ENCODE measurements at places on chromosomes 16 and 17. TPM values are rescaled to one million over a fixed set of nuclear protein-coding genes. Genes with fewer than 3 reads are reported as not detected.

The CHST4 gene
- not detected for total RNA-seq

The SOCS1 gene
- 2.9 TPM for total RNA-seq

The EPX gene
- not detected for total RNA-seq

The KCNJ2 gene
- total RNA-seq, result 44.8 TPM

The KRTAP17-1 gene
- not detected for total RNA-seq

The CD300E gene
- total RNA-seq, result 0.30 TPM

The ABCA8 gene
- total RNA-seq, result 35.5 TPM

The TMEM106A gene
- 3.2 TPM for total RNA-seq

The LITAFD gene
- total RNA-seq, result not detected

The RHBDL3 gene
- 4.7 TPM for total RNA-seq

The ERBB2 gene
- 61.0 TPM for total RNA-seq

The SLC16A11 gene
- 0.38 TPM for total RNA-seq

The TANC2 gene
- 9.0 TPM for total RNA-seq

The MYL11 gene
- not detected for total RNA-seq

The LRRC37B gene
- 3.2 TPM for total RNA-seq

The EPN3 gene
- total RNA-seq, result 19.9 TPM

The ZNF319 gene
- total RNA-seq, result 10.0 TPM

DNA sequence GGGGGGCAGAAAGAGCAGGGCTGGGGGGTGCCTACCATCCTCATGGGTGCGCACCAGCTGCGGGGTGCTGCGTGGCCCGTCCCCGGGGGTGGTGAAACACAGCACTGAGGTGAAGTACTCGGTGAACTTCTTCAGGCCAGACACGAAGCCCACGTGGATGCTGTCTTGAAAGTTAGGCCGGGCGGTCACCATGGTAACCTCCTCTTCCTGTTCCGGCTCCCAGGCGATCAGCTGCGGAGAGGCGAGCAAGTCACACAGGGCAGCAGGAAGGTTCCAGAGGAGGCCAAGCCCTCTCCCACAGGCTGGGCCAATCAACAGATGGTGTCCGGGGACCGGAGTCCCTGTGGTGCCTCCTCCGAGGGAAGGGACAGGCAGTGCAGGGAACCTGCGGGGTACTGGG, 90.1 kb upstream of the CDC42EP4 start:
- DNase-seq, result peak; percentile 62

GRCh38 chr17:59406808-59407381, 75.4 kb downstream of the YPEL2 start:
- DNase-seq, result no peak

GRCh38 chr17:65154770-65155589, 17.8 kb downstream of the RGS9 start:
- DNase-seq, result no peak

DNA sequence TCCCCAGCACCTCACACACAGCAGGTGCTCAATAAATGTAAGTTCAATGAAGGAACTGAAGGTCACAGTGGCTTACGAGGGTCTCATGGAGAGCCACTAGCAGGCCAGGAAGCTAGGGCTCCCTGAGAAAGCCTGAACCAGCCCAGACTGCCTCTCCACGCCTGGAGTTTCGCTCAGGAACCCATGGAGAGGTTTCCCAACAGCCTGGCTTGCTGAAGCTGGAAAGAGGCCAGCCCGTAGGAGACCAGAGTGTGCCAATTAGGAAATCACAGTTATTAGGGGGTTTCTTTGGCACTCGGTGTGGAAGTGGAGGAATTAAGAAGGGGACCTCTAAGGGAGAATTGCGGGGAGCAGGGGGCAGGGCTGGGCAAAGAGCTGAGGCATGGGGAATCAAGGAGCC, 36.3 kb upstream of the CACNG1 start:
- no peak for DNase-seq

DNA sequence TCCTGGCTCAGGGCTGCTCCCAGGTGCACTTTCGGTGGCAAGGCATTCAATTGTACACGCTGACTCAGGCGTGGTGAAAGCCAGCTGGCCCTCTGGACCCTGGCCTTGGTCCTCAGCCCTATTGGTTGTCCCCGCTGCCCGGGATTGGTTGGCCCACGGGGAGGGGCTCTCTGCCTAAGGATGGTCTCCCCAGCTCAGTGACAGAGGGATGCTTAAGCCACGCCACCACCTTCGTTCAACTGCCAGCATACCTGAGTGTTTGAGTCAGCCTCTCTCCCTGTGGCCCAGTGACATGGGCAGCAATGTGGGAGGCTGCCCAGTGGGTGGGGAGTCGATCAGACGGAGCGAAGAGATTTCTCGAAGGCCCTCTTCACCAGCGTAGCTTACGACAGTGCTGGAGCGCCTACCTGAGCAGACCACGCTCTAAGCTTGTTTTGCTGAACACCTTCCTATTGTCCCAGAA, 30.3 kb downstream of the IRF8 start:
- DNase-seq, result no peak

DNA sequence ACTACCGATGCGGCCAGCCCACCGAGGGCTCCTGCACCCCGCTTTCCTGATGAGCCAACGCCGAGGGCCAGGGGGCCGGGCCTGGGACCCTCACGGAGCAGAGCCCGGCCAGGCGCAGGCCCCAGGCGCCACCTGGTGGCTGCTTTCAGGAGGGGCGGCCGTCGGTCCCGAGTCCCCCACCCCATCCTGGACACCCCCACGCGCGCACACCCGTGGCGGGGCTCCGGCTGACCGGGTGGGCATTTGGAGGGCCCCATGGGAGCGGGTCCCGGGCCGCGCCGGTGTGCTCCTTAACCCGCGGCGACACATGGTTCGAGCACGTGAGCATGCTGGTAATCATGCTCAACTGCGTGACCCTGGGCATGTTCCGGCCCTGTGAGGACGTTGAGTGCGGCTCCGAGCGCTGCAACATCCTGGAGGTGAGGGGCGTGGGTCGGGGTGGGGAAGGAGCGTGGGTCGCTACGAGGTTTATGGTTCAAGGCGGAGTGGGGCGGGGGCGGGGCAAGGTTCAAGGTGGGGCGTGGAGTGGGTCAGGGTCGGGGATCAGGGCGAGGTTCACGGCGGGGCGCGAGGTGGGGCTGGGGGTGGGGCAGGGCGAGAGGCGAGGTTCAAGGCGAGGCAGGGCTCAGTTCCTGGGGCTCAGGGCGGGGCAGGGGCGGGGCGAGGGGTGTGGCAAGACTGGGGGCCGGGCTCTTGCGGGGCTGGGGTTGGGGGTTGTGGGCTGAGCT, 30.2 kb downstream of the TPSG1 start:
- DNase-seq, result no peak

GRCh38 chr17:45883063-45883462, 11.3 kb upstream of the MAPT start:
- DNase-seq, result no peak

DNA sequence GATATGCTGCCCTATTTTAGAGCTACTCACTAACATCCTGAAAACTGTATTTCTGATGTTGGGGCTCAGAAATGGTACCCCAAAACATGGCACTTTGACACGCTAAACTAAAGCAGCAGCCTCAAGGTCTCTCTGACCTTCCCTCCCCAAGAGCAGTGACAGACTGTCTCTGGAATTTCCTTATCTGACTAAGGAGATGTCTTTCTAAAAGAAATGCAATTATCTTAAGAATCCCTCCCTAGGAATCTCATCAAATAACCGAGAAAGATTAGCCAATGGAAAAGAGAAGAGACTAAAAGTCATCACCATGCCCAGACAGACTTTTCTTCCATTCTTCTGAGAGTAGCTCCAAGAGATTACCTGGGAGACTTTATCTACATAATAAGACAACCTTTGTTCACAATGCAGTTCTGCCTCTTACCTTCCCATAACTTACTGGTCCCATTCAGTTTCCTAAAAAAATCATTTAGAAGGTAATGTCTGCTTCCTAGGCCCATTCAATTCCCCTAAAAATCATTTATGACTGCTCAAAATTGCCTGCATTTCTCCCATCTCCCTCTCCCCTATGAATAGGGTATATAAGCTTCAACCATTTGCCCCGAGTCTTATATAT, 123.9 kb downstream of the CPPED1 start:
- DNase-seq, result no peak

DNA sequence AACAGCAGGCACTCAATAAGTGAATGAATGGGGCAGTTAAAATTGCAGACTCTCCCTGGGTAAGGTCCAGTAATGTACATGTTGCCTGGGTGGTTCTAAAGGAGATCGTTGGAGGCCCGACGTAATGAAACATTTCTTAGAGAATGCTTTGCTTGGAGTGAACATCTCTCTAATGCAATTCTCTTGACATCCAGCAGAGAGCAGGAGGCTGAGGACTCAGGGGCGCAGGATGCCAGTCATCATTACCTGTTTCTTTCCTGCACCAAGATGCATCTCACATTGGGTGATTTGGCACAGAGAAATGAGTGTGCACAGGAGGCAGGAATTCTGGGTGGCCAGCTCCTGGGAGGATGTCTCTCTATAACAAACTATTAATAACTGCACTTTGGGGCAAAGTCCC, 130.3 kb upstream of the RBBP6 start:
- no peak for DNase-seq

DNA sequence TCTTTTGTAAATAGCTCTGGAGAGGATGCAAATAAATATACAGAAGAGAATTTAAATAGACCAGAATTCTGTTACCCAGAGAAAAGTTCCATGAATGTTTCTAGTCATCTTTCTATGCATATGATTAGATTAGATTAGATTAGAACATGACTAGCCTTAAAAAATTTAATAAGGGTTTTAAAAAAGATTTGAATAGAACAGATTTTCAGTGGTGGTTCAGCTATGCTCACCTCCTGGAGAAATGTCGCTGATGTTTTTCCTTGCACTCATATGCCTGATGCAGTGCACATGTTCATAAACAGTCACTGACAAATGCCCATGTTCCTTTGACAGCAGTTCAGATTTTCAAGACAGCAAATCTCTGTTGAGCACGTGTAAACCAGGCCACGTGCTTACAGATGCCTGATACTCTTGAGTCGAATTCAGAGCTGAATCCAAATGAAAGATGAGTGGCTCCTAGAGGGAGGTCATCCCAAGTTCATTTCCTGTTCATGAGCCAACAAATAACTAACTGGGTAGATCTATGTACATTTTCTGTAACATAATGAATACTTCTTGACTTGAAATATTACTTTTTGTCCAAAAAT, 19.9 kb upstream of the RAB11FIP4 start:
- no peak for DNase-seq

- no peak for DNase-seq
These were observed 31.2 kb downstream of the TMEM238L start for GRCh38 chr17:10772425-10773380.

GRCh38 chr16:17379121-17379571, 91.6 kb downstream of the XYLT1 start:
- peak; percentile 70 for DNase-seq

DNA sequence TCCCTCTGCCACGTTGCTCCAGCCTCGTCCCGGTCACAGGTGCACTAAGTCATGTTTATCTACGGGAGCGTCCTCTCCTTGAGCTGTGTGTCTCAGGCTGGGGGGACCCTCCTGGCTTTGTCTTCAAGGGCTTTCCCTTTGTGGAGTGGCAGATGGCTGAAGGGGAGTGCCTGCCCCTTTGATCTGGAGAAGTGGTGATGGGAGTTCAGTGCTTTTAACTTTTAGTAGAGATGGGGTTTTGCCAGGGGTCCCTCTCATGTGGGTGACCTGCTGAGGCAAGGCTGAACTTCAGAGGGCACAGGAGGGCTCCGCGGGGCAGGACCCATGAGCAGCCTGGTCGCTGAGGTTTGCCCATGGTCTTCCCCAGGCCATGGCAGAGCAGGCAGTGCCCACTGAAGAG, 73.1 kb upstream of the CDC42EP4 start:
- no peak for DNase-seq

DNA sequence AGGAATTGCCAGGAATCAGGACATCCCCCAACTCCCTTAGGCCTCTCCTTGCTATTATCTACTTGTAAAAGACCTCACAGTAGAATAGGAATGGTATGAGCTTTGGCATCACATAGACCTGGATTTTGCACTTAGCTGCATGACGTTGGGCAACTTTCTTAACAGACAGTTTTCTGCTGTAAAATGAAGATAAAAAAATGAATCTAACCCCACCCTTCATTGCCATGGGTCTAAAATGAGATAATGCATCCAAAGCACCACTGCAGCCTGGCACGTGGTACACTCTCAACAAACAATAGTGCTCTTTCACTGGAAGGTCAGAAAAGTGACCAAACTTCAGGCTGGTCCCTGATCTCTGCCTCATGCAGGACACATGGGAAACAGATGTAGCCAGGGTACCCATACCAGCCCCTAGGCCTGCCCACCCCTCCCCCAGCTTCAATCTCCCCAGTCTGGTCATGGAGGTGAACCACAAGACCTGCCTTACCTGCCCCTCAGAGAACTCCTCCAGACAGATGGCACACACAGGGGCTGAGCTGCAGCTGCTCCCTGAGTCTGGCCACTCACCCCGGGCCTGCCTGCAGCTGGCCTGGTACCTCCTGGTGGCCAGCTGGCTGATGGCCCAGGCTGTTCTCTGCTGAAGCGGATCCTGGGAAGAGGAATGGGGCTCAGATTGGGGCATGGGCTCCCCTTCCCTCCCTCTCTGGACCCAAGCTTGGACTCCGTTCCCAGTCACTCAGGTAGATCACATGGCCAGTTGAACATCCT, 8.5 kb upstream of the SUPT4H1 start:
- DNase-seq, result no peak

DNA sequence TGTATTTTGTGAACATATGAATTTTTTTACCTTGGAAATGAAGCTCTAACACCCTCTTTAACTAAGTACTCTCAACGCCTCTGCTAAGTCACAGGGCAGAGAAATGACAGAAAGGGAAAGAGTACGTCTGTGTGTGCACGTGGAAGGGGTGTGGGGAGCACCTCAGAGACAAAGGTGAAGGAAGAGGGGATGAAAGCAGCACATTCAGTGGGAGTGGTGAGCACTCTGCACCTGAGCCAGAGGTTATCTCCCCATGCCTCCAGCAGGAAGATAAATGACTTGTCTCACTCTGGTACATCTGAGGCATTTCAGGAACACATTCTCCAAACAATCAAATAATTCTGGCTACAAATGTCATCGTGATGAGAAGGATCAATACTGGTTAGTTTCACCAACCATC, 15.0 kb downstream of the GNA13 start:
- no peak for DNase-seq

GRCh38 chr17:74740173-74740572, 3.1 kb downstream of the RAB37 start:
- no peak for DNase-seq

- DNase-seq, result no peak
These were observed 8.8 kb downstream of the IL21R start for GRCh38 chr16:27410761-27411160.

DNA sequence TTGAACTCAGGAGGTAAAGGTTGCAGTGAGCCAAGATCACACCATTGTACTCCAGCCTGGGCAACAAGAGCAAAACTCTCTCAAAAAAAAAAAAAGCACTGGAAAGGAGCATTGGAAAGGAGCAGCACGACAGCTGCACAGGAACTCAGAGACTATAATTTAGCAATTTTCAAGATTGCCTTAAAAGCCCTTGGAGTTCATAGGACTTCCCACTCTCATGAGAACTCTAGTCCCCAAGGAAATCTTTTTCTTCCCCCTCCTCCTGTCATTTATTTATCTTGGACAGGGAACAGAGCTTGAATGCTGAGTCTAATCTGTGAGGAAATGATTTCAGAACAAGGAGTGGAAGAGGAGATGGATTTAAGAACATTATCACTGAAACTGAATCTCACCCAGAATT, 69.0 kb downstream of the PLXDC1 start:
- no peak for DNase-seq

GRCh38 chr17:35764123-35764991, 3.7 kb downstream of the C17orf50 start:
- DNase-seq, result peak; percentile 86
